ENCODE measurements at places on chromosomes 4 and X.
A peak's percentile ranks its signal among the peaks of the same experiment; 100 is the strongest.

- peak; percentile 74 for DNase-seq
Measured at GRCh38 chr4:89056953-89057398, at the start of gene FAM13A. FAM13A (minus strand) TSS chr4:89057185; CDS start chr4:89056964, 221 bp downstream.

- DNase-seq: no peak
Measured at GRCh38 chr4:24632011-24632410, 47.7 kb upstream of the DHX15 start.

- DNase-seq: no peak
Measured at GRCh38 chr4:67714955-67715354, 14.0 kb upstream of the UBA6 start.

GRCh38 chrX:115233497-115234455 is at the start of gene LRCH2:
LRCH2 (minus strand) TSS chrX:115234096; CDS start chrX:115234041, 55 bp downstream.
- no peak for DNase-seq

- DNase-seq: no peak
Measured at GRCh38 chrX:70755850-70756249, 152.7 kb downstream of the TEX11 start.

DNA sequence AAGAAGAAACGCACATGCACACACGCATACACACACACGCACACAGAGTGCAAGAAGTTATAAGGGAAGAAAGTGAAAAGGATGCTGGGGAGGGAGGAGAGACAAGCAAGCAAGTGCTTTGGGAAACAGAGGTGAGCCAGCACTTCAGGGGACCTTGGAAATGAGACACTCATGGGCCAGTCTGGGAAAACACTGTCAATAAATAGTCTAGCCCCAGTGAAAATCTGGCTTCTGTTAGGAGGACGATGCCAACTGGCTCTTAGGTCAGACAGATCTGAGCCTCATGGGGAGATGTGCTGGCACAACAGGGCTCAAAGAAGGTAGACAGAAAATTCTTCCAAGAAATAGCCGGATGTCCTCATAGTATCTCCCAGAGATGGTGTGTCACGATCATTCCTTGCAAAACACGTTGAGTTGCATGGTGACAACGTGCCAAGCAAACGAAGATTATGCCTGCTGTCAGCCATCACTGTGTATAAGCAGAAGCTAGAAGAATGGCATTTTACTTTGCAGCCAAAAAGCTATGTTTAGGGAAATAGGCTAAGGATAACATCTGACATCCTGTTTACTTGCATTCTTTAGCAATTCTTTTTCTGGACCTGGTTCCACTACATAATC is 557 bp upstream of the ARHGEF6 start:
- DNase-seq: no peak

DNA sequence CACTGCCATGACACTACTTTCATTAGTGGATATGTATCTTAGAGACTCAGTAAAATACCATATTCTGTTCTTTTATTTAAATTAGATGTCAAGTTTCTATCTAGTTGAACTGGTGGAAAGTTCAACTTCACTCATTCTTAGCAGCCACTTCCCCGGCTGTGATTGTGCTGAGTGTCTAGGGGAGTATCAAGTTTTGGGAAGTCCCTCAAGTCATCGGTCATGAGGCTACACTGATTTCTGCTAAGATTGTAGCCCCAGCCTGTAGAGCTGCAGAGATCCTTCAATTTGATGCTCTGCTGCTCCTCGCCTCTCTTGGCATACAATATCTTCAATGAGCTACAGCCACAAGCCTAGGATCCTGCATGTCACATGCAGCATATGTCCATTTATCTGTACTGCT is 53.9 kb downstream of the DMP1 start:
- DNase-seq: no peak

DNA sequence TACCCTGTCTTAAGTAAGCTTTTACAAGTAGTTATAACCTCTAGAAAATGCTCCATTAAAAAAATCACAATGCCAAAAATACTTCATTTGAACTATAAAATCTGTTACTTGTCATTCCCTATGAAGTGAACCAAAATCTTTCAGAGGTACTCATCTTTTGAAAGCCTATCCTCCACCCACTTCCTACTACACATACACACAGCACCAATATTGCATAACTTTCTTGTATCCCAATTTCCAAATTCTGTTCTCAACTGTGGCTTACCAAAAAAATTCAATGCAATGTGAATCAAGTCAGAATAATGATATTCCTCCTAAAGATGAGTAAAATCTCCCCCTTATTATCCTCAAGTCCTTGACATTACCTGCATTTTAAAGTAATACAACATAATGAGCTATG is 15.9 kb downstream of the DHX15 start:
- DNase-seq: no peak

DNA sequence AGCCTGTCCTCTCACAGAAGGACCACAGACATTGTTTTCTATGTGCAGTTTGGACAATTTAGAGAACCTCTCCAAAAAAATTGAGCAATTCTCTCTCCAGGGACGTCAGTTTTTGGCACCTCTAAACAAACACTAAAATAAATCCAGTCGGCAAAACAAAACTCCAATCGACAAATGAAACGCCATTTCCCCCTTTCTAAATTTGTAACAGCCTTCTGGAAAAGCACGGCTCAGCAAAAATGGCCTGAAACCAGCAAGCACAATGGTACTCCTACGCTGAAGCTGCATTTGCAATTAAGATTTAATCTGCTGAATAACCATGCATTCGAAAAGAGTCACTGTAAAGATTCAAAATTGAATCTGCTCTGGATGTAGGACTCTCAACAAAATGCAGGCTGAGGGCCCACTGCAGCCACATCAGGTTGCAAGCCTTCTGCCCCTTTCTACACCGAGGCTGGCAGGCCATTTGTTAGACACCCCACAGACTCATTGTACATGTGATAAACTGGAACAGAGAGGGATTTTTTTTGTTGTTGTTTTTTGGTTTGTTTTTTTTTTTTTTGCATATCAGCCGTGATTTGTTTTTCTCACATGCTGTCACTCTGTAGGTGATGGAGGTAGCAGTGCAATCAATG is 79.9 kb upstream of the MAP3K15 start:
- no peak for DNase-seq

- DNase-seq: no peak
Measured at GRCh38 chr4:158496030-158496741, 25.5 kb upstream of the RXFP1 start.

DNA sequence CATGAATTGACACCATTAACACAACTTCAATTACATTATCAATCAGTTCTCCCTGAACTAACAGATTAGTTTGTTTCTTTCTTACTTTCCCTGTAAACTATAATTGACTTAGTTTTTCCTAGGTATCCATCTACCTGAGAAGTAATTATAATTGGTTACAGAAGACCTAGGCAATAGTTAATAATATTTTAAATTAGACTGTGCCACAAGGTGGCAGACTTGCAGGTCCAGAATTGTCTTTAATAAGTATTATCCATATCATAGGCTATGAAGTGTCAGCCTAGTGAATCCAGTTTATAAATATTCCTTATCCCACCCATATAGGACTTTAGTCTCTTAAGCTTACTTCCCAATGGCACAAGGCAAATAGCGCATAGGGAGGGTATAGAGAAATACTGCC is 48.9 kb upstream of the FAM47B start:
- DNase-seq: no peak

DNA sequence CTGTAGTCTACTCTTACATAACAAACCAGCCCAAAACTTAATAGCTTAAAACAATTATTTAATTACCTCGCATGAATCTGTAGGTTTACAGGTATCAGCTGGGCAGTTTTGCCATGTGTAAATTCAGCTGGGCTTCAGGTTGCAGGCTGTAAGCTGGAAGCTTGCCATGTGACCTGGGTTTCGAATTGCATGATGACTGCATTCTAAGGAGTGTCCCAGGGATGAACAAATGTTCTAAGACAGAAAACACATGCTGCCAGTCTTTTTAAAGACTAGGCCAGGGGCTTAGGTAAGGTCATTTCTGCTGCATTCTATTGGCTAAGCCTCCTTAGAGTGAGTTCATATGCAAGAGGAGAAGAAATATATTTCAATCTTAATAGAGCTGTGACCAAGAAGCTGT is 44.8 kb downstream of the GRIA2 start:
- DNase-seq: no peak

- DNase-seq: peak; percentile 64
Measured at GRCh38 chr4:51843309-51844152, 578 bp downstream of the DCUN1D4 start.

- DNase-seq: no peak
Measured at GRCh38 chrX:109732017-109732801, 848 bp downstream of the ACSL4 start.

DNA sequence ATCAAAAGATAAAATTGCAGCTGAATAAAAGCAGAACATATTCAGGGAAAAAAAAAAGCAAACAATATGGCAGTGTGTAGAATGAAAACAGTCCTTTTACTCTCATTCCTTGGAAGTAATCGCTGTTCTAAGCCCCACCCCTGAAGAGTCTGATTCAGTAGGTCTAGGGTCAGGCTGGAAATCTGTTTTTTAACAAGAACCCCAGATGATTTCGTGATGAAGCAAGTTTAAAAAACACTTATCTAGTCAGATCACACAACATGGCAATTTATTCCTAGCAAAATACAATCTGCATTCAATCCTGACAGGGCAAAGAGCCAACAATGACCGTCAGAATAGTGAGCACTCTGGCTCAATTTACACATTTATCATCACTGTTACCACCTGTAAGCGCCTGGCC is 16.1 kb downstream of the FAM120C start:
- DNase-seq: no peak

DNA sequence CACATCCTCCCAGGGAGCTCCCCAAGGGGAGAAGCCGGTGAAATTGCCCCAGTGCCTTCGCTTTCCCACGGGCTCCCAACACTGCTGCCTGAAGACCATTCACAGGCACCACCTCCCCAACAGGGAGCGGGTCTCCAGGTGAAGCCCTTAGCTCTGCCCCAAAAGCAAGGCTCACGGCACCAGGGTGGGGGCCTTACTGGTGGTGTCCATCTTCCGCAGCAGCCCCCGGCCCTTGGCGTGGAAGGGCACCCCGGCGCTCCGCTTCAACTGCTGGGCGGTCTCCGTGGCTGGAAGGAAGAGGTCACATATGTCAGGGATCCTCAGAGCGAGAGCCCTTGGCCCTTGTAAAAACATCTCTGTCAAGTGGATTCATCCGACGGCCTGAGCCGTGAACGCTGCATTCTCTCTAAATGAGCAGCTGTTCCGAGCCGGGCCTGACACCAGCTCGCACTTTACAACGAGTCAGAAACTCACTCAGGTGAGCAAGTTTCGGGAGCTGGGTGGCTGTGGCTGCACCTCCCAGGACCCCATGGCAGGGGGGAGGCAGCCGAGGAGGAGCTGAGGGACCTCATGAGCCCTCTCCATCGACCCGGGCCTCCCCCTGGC is 20.9 kb downstream of the NELFA start:
- no peak for DNase-seq

GRCh38 chr4:1767770-1768366 is 25.2 kb upstream of the FGFR3 start:
- no peak for DNase-seq

GRCh38 chr4:121370729-121371325 is 10.0 kb downstream of the QRFPR start:
- no peak for DNase-seq

DNA sequence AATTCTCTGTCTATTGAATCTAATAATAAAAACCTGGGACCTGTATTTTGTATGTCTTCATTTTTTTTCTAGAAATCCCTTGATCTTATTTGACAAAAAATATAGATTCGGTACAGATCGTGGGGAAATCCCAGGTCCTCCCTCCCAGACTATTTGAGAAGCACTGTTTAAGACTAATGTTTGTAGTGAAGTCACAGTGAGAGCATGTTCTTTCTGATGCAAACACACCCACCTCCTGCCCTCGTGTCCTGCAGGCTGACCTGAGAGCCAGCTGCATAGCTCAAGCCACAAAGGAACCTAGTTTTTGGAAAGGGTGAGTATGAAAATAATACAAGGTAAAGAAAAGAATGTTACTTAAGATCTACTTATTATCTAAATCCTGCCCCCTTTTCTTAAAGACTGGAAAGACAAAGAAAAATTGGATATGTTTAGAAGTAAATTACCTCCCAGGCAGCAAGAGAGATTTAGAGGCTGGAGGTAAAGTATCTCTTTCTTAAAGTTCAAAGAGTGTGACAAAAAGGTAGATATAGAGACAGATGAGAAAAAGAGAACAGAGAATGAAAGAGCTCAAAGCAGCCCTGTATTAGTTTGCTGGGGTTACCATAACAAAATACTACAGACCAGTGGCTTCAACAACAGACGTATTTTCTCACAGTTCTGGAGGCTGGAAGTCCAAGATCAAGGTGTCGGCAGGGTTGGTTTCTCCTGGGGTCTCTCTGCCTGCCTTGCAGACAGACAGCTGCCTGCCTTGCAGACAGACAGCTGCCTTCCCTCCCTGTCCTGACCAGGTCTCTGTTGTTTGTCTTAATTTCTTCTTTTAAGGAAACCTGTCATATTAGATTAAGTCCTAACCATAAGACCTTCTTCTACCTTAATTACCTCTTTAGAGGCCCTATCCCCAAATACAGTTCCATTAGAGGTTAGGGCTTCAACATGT is 20.4 kb upstream of the DCTD start:
- DNase-seq: no peak

DNA sequence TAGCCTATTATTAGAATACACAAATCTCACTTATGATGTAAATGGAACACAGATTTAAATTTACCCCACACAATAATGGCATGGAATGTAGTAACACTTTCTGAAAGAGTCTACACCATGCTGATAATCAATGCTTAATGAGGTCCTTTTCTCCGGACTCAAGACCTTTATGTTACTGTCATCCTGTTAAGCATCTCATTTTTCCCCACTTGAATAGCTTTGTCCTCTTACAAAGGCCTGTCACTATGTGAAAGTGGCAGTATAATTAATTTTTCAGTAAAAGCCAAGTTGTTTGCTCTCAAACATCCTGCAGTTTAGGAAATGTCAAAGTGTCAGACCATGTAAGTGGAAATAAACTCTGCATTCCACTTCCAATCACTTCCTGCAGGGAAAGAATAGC is 96.4 kb downstream of the GPC3 start:
- DNase-seq: no peak

DNA sequence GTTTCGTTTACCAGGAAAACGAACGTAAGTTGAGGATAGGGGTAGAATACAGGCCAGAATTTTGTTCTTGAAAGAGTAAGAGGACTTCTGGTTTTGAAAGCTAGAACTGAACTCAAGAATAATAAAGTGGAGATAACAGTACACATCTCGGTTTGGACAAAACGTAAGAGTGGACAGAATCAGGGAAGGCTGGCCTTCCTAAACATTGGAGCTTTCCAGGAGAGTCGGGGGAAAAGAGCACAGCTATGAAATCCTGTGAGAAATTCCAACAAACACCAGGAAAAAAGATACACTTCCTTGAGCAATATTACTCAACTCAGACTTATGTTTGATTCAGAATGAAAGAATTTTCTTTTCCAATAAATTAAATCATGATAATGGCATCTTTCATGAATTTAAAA is 1.2 kb downstream of the CTSO start:
- no peak for DNase-seq
